Osteoblast (primary cell): ENCODE measurements at places on chromosomes 13 and 19. TPM values are rescaled to one million over a fixed set of nuclear protein-coding genes. Genes with fewer than 3 reads are reported as not detected.

DNA sequence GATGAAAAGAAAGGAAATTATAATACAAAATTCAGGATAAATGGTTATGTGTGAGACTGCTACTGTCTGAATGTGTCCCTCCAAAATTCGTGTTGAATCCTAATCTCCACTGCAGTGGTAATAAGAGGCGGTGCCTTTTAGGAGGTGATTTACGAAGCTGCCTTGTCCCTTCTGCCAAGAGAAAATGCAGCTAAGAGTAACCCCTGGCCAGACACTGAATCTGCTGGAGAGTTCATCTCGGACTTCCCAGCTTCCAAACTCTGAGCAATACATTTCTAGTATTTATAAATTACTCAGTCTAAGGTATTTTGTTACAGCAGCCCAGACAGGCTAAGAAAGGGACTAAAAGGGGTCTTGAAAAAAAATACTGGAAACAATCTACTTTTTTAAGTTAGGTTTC lies 152.6 kb downstream of the KLF12 start:
- DNase-seq = no peak

GRCh38 chr13:60335531-60335930 lies 61.5 kb upstream of the TDRD3 start:
- no peak for DNase-seq

DNA sequence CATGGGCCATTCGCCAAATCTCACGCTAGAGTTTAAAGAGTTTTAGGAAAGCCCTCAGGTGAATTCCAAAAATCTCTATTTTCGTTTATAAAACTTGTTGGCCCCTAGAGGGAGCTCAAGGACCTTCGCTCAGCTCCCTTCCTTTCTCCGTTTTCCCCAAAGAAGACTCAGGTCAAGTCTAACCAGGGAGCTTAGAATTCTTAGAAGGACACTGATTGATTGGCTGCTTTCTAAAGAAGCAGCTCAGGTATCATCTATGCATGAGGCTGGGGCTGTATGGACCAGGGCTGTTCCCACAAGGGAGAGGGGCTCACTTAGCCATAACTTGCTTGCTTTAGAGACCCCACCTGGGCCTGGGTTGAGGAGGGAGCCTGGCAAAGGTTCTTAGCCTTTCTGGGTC lies 20.5 kb downstream of the DZIP1 start:
- no peak for DNase-seq

DNA sequence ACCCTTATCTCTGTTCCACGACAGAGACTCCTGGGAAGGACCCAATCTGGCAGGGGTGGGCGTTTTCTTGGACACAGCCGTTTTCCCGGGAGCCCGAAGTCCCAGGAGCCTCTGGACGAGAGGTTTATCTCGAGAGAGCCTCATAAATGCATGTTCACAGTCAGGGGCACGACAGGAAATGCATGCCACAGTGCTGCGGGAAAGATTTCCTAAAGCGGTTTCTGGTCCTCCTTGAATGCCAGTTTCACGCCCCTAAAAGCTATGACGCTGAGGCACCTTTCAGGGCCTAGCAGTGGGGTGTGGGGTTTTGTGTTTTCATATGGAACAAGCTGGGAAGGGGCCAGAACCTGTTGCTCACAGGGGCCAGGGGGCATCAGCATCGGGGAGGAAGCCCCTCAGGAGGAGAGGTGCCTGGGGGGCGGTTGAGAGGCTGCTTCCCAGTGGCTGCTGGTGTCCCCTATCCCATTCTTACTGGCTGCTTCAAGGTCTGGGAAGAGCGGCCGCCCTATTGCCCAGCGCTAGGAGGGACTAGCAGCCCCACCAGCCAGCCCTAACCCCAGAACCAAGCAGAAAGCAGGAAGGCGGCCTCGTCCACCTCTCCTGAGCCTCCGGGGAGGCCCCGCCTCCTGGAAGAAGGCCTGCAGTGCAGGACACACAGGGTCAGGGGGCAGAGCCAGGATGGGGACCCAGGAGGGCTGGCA lies 157.0 kb downstream of the KDM4B start:
- no peak for DNase-seq

DNA sequence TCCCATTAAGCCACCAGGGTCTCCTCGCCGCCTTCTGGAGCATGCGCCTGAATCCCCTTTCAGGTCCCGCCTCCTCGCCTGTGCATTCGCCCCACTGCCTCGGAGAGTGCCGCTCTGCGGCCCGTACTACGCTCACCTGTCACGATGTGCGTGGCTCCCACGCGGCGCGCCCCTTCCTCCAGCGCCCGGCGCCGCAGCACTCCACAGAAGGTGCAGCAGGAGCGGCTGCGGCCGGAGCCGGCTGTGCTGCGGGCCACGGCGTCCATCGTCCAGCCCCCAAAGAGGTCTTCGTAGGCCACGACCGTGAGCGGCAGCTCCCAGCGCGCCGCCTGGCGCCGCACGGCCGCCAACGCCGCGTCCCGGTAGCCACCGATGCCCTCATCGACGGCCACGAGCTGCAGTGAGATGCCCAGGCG lies 4.3 kb downstream of the CTU1 start:
- DNase-seq = no peak

Gene CGB1
- 0.29 TPM in 1 of 2 replicates, not detected in the other for total RNA-seq

DNA sequence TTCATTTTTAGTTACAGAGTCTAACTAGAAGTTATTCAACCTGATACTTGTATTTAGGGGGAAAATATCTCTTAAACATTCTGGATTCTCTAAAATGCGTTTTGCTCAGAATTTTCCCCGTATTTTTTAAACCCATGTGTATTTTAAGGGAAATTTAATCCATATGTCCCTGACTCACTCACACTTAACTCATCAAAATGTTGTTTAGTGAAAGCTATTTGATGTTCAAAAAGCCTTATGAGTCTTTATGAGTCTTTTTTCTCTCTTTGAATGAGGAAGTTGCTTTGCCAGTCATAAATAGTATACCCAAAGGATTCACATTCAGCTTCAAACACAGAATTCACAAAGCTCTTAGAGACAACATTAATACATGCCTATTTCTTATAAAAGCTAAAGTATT lies 16.4 kb downstream of the MAB21L1 start:
- no peak for DNase-seq

- DNase-seq = no peak
Measured at GRCh38 chr13:98389319-98389718, 187.6 kb downstream of the STK24 start.

DNA sequence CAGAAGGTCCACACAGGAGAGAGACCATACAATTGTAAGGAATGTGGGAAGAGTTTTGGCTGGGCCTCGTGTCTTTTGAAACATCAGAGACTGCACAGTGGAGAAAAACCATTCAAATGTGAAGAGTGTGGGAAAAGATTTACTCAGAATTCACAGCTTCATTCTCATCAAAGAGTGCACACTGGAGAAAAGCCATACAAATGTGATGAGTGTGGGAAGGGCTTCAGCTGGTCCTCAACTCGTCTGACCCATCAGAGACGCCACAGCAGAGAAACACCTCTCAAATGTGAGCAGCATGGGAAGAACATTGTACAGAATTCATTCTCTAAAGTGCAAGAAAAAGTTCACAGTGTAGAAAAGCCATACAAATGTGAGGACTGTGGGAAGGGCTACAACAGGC lies 5.4 kb upstream of the ZNF225 start:
- DNase-seq = no peak

DNA sequence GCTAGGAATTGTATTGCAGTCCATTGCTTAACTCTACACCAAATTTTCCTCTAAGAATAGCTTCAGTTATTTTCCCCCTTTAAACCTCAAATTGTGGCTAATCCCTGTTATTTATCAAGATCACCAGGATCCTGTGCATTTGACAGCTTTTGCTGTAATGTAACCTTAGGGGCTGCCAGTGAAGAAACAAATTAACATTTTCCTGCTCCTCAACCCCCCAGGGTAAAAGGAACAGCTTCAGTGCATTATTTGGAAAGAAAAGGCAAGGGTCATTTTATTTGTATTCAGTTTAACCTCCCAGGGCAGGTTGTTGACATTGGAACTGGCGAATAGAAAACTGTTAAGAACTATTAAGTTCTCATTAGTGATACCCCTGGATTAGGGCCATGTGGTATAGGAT lies 57.0 kb downstream of the PCDH20 start:
- no peak for DNase-seq

GRCh38 chr13:22017226-22017625 lies 346.4 kb downstream of the FGF9 start:
- no peak for DNase-seq

DNA sequence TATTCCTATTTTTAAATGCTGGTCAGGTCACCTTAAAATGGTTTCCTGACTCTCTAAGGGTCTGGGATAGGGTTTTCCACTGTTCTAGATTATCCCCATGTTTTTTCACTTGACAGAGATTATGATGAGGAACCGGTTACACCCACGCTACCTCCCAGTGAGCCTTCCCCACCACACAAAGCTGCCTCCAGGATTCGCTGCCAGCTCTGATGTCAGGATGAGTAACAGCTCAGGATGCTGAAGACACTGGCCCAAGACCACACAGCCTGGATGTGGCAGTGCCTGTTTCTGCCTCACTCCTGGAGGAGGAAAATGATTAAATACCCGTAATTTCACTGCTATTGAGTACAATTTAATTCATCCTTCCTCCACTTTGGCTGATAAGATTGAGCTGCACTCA lies 22.9 kb downstream of the ZNF114 start:
- peak; percentile 93 for DNase-seq

Gene HIPK4
- 0.29 and 0.36 TPM in 2 replicates for total RNA-seq

- DNase-seq = no peak
Measured at GRCh38 chr13:44191504-44192171, 182.0 kb upstream of the SERP2 start.

GRCh38 chr13:70534466-70534865 lies 426.2 kb upstream of the KLHL1 start:
- DNase-seq = no peak

DNA sequence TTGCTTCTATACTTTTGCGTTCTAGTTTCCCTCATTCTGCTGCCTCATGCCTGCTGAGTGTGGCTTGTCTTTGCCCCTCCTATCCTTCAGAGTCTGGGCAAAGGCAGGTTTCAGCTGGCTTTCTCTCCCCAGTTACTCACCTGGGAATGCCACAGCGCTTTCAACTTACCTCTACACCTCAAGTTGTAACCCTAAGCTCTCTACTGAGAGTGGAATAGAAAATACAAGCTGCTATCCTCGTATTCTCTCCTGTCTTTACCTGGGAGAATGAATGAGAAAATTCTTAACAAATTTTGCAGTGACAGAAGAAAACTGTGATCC lies 316.3 kb upstream of the KLF12 start:
- DNase-seq = no peak

DNA sequence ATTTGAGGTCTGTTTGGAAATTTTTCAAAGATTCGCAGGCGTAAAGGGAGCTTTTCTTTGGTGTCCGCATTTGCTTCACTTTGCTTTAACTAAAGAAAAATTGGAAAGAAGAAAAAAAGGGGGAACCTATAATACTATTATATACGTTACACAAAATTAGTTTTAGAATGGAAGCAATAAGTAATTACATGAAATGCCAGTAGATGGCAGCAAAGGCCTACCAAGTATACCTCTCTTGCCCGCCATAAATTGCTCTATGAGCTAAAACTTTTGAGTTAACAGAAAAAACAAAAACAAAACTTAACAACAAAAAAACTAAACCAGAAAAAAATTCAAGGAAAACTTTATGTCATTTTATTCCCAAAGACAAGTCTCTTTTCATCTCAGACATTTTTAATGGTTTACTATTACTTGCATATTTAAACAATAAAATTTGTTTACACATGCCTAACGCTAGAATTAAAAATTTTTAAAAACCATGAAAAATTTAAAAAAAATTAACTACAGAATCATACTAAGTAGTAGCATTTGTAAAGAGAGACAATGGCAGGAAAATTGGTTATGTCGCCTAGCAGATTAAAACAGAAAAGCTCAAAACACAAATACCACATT lies 271.4 kb downstream of the NALCN start:
- DNase-seq = no peak

DNA sequence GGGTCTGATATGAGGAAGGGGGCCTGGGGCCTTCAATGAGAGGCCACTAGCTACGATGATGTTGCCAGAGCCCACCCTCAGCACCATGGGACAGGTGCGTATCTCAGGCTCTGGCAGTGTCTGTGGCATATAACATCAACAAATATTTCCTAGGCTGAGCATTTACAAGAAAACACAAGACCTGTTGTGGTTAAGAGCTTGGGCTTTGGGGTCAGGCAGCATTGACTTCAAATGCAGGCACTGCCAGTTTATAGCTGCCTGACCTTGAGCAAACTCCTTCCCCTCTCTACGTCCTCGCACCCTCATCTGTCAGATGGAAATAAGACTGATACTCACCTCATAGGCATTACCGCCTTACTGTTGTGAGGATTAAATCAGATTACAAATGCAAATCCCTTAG lies 156.0 kb downstream of the KATNAL1 start:
- no peak for DNase-seq

DNA sequence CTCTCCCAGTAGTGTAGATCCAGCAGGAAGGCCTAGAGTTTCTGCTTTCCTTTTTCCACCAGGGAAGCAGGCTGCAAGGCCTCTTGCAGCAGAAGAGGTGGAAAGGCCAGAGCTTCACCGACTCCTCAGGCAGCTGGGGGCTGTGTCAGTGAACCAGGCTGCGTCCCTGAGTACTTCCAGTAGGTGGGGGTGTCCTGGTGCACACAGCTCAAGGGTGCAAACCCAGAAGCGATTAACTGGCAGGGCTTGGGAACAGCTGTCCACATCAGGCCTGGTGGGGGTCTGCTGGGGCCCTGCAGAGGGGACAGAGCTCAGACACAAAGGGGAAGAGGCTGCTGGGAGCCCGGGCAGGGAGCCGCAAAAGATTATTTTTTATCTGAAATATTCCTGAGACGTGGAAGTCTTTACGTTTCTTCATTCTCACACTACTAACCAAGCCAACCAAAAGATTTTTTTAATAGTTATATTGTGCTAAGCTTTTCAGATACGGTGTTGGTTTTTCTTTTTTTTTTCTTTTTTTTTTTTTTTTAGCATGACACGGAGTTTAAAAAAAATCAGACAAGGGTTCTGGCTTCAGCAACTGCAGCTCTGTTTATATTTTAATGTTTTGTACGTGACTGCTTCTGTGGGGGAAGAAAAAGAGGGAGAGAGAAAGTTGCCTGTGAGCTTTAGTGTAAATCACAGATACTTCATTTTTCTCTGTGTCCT lies 11.0 kb downstream of the TSHZ3 start:
- DNase-seq = no peak

GRCh38 chr13:33918199-33918932 lies 100.4 kb downstream of the RFC3 start:
- DNase-seq = peak; percentile 44

DNA sequence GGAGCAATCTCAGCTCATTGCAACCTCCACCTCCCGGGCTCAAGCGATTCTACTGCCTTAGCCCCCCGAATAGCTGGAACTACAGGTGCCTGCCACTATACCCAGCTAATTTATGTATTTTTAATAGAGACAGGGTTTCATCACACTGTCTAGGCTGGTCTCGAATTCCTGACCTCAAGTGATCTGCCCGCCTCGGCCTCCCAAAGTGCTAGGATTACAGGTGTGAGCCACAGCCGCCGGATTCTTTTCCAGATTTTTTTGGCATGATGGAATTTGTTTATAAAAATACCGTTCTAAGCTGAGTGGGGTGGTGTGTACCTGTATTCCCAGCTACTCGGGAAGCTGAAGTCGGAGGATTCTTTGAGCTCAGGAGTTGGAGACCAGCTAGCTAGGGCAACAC lies 6.0 kb upstream of the ATG4D start:
- DNase-seq = no peak

Gene LRRC4B
- not detected in 2 replicates for total RNA-seq
